Lung microvascular endothelial cell (primary cell): ENCODE measurements at places on chromosomes 3 and 15.
A peak's percentile ranks its signal among the peaks of the same experiment; 100 is the strongest.

DNA sequence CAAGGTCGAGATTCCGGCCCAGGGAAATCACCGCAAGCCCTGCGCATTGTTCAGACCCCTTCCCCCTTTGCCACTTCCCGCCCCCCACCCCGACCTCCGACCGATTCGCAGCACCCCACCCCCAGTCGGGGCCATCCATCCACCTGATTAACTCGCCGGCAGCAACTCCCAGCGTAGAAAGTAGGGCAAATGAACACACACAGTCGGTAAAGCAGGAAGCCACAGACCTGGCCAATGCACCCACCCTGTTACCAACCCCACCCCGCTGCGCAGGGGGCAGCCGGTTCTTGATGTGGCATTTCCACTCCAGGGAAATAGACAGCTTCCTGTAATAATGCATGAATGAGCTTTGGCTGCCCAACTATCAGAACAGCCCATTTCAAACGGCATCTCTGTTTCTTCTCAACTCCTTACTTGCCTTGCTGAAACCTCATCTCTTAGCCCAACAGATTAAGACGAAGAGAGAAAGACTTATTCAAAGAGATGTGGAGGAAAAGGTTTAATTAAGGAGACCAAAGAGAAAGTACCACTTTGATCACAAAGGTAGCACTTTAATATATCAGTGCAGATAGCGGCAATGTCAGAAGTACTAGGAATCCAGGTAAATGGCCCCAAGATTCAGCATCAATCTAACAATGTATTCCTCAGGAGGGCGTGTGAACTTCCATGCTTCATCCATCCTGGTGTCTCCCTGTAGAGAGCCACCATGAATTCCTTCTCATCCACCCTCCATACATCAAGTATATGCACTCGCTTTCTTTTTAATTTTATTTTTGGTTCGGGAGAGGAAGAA lies 1.9 kb downstream of the TNIK start:
- no peak for DNase-seq

- no peak for DNase-seq
Observed at GRCh38 chr3:10780243-10780642, 35.8 kb upstream of the SLC6A11 start.

DNA sequence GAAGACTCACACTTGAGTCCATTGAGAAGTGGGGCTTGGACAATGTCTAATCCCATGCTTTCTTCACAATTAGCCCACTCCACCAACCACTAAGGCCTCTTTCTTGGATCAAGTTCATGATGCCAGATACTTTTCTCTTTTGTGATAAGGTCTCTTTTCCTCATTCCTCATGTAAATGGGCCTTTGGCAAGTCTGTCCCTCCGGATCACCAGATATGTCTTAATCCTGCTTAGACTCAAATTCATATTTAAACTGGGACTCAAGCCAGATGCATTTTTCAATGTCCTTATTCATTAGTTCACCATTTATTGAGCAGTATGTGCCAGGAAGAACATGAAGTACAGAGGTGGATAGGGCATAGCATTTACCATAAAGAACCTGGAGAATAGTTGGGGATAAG lies 671.1 kb downstream of the TBL1XR1 start:
- no peak for DNase-seq

- DNase-seq: peak; percentile 64
Observed at GRCh38 chr3:72177075-72178050, 392.4 kb upstream of the PROK2 start.

DNA sequence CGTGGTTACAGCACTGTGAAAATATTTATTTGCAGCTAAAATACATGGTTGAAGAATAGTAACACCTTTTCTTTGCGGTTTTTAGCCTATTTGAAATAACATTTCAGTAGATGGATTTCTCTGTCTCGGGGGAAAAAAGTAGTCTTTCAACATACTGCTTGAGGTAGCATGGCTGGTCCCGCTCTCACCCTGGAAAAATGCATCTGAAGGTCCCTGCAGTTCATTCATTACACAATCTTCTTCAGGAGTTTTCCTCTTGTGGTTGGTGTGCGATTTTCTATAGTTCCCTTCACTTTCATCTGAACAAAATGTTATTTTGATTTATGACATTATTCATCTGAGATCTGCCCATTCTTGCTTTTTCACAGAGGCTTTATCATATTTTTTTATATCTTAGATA lies 75.9 kb downstream of the STRIT1 start:
- no peak for DNase-seq

GRCh38 chr3:46924921-46925584 lies 47.5 kb downstream of the PTH1R start:
- DNase-seq: no peak

- DNase-seq: no peak
Observed at GRCh38 chr3:171525437-171525836, 65.2 kb upstream of the TNIK start.

DNA sequence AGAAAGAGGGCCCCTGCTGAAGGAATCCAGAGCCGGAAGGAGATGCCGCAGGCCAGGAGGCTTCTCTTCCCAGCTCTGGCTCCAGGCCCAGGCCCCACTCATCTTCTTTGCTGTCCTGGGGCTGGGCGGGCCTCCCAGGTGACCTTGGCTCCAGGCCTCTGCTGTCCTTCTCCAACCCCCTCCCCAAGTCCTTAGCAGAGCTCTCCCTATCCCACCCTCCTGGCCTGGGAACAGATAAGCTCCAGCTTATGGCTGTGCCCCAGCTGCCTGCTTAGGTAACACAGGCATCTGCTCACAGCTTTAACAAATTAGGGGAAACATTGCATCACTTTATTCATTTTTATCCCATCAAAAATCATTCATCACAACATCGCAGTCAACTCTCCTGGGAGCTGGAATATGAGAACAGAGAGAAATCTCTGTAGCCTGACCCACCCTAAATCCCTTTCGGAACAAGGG lies 86.9 kb downstream of the SEMA5B start:
- no peak for DNase-seq

DNA sequence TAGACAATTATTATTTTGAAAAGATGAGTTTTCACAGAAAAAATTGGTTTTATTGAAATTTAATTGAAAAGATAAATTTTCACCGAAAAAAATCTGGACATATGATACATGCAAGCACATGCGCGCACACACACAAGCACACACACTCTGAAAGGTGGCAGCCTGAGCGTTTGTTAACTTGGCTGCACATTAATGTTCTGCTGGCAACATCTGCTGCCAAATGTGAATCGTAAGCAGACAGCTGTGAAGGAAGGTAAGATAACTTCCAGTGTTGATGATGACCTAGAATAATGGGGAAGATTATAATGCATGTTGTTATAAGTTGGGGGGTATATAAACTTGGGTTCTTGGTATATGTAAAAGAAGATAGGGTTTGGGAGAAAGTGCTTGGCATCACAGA lies 18.4 kb upstream of the CMTM7 start:
- DNase-seq: no peak

DNA sequence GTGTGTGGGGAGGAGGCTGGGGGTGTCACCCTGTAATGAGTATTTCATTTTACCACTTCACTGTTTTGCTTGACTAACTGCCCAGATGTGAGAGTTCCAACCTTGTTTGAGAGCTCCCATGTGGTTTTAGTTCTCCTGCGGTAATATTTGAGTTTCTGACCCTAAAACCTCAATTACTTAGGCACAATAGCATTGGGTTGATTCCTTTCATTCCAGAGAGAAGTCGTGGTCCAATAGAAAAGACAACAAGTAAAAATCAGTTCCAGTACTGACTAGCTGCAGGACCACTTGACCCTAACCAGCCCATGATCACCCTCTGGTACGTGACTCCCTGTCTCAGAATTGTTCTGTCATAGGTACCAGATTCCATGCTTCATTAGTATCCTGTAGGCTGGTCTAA lies 630.4 kb downstream of the CADM2 start:
- no peak for DNase-seq

DNA sequence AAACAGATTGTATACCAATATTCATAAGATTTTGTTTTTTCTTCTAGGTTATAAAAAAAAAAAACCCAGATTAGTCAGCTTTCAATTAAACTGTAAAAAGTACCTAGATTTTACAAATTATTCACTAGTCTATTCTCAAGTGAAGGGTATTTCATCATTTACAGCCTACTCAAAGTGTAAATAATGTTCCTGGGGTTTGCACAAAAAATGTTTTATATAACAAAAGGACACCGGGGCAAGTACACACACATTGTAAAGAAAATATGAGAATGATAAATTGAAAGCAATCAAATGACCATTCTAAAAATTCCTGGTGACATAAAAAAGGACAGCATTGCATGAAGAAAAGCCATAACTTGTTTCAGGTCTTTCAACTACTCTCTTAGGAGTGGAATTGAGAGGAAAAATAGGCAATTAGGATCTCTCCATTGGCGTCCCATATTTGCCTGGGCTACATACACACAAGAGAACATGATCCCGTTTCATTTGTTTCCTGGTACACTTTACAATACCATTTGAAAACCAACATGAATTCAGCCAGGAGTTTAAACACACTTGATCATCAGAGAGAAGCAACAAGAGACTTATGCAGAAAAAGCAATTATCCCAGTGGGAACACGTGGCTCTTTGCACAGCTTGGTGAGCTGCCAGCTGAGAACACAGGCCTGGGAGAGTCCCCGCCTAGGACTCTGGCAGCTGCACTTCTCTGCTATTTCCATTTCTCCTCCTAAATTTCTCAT lies 1039.2 kb downstream of the ROBO1 start:
- DNase-seq: no peak

DNA sequence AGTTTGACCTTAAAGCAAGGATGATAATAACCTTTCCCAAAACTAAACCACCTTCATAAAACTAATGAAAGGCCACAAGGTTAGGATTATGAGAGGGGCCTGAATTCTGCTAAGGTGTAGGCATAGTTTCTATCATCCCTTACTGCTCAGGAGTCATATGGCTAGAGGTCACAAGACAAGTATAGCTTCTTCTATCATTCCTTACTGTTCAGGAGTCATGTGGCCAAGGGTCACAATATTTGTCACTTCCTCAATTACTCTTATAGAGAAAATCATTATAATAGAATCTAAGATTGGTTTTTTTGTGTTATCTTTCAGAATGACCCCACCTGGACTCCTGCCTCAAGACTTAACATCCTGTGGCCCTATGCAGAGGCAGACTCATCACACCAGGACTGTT lies 36.6 kb downstream of the HERC1 start:
- no peak for DNase-seq

DNA sequence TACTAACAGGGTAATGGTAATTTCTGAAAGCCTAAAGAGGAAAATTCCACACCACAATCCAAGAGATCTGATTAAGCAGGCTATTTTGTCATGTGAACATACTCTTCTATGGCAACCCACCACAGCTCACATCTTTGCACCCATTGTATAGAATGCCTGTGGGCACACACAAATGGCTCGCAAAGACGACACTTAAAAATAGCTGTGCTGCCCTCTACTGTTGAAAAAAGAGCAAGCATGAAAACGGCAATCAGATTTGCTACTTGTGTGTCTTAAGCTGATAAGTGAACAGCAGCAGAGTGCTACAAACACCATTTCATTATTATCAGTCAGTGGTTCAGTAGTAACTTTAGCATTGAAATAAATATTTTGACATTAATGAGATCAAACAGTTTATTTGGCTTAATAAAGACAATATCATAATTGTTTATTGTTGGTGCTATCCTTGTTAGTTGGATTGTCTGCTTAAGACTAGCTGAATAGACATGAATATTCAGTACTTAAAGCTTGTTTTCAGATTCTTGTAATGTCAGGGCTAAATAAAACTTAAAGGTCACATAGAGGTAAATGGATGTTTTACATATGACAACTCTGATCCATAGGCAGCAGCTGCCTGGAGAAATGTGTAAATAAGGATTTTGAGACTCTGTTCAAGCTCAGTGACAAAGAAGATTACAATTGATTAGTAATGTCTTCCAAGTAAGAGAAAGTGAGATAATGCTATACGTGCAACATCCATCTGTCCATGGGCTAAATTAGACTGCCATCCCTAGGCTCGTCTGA lies 199.1 kb downstream of the LRRN1 start:
- peak; percentile 6 for DNase-seq

DNA sequence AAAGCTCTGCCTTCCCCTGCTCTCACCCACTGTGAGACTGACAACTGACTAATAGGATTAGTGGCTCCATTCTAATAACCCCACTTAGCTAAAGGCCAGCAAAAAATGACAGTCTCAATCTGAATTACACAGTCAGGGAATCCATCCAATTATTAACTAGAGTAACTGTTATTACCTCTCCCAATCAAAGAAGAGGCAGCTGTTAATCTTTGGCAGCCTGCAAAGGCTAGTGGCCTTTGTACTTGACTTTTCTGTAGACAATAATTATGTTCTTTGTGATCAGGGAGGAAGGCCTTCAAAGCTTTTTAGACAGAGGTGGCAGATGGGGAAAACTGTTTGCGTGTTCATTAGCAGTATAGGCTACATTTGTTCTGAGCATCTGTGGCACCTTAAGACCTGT lies 177.7 kb downstream of the ISL2 start:
- no peak for DNase-seq

GRCh38 chr3:188939814-188940572 lies 231.8 kb upstream of the TPRG1 start:
- no peak for DNase-seq

- DNase-seq: peak; percentile 76
Observed at GRCh38 chr3:124812291-124813265, 74.6 kb downstream of the ITGB5 start.

DNA sequence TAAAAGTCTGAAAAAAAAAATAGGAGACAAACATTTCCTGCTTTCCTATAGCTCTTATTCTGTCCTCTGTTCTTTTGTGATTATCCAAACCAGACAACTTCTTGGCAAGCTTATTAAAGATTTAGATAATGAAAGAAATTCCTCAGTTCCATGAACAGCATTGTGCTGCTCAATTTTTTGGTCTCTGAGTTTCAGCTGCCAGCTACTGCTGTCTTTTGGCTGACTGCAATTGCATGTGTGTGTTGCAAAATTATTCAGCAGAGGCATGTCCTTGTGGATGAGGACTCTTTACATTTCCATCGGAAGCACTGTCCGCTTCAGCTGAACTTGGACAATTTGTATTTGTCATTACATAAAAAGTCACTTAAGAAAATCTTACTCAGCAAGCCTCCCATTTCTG lies 397.3 kb upstream of the RASGRP1 start:
- DNase-seq: no peak

- no peak for DNase-seq
Observed at GRCh38 chr3:101167376-101167775, 153.0 kb downstream of the IMPG2 start.

- no peak for DNase-seq
Observed at GRCh38 chr3:167710552-167710951, 24.1 kb downstream of the PDCD10 start.
